ENCODE measurements at places on chromosomes 12 and 14.

- DNase-seq: no peak
Observed at GRCh38 chr14:50006141-50006540, 110.2 kb downstream of the VCPKMT start.

DNA sequence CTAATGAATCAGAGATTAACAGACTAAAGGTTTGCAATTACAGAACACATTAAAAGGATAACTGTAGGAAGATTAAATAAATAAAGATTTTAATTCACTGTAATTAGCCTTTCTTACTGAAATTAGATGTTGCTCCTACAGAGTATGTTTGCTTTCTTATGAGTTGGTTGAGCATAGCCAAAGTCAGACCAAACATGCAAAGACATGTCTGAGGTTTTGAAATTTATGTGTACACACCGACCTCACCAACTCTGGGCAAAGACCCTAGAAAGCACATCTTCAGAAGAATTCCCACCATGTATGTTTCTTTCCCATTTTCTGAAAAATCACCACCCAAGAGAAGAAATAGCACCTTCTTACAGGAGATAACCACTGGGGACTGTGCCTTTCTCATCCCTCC lies 159.2 kb downstream of the PAX9 start:
- DNase-seq: no peak

- no peak for DNase-seq
Observed at GRCh38 chr12:100857418-100857817, 62.8 kb downstream of the ANO4 start.

- no peak for DNase-seq
Observed at GRCh38 chr12:77013091-77013490, 52.3 kb downstream of the E2F7 start.

GRCh38 chr14:68364792-68365192 lies 428.1 kb downstream of the ZFP36L1 start:
- DNase-seq: no peak

- no peak for DNase-seq
Observed at GRCh38 chr12:122192441-122192840, 9.5 kb downstream of the LRRC43 start.

DNA sequence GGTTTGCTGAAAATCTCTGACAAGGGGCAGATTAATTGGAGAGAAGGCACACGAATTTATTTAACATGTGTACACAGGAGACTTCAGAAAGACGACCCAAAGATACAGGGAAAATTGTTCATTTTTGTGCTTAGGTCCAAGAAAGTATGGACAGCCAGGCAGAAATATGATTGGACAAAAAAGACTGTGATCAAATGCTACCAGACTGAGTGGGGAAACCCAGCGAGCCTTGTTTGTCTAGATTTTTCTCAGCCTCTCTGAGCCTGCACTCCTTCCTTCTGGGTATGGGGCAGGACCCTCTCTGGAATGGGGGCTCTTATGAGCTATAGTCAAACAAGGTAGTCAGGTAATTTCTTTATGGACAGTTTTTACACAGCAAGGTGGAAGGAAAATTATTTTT lies 10.4 kb upstream of the CIPC start:
- DNase-seq: no peak

GRCh38 chr14:100292301-100292775 lies 13.9 kb downstream of the SLC25A29 start:
- no peak for DNase-seq

DNA sequence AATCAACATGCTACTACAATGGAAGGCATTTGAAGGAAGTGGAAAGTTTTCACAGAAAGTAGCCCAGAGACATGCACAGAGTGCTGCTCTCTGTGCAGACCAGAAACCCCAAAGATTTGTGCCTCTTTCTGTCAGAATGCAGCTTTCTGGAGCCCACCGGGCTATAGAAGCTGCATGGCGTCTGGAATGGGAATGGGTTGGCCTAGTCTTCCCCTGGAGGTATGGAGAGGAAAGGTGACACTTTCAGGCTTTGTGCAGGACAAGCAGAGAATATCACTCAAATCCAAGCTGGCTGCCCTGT lies 21.3 kb upstream of the ZFP36L1 start:
- DNase-seq: no peak

DNA sequence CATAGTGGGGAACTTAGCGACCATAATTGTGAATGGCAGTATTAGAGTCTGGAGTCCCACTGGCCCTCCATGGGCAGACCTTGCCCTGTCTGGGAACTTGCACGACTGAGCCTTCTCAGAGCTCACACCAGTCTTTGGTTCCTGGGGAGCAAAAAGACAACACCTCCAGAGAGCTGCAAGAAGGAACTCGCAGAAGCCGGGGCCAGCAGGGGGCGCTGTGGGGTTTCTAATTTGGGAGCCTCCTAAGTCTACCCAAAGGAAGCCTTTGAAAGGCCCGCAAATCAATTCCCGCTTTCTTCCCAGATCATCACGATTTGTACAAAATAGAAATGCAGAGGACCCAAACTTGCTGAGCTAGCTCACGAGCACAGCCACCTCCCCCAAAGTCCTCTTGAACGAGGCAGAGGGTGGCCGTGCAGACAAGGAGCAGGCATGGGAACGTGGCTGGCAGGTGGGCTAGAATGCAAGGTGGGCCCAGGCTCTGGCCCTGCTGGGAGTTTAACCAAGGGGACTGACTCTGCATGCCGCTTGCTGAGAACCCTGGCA lies 46.3 kb upstream of the FBXO21 start:
- DNase-seq: peak; percentile 85

DNA sequence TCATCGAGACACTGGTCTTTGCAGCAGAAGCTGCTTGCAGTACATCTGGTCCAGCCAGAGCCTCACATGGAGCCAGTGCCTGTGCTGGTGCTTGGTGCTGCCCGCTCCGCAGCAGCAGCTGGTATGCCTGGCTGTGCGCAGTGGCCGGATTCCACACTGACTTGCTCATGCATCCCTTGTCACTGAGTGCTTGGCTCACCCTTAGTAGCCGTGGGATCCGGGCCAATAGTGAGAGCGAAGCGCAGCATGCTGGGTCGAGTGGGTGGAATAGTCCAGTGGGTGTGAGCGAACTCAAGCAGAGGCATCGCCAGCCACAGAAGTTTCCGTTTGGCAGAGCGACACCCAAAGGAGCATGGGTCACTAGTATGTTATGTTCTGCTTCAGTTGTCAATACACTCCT lies 10.1 kb upstream of the FBXO33 start:
- DNase-seq: no peak

- DNase-seq: no peak
Observed at GRCh38 chr14:95467657-95468056, 48.8 kb downstream of the SYNE3 start.

GRCh38 chr12:39144613-39145061 lies 239.2 kb upstream of the CPNE8 start:
- no peak for DNase-seq

- DNase-seq: no peak
Observed at GRCh38 chr12:123097561-123098084, 53.3 kb downstream of the PITPNM2 start.

- no peak for DNase-seq
Observed at GRCh38 chr12:129610601-129611120, 293.2 kb downstream of the TMEM132D start.

GRCh38 chr14:90600619-90601018 lies 203.8 kb downstream of the CALM1 start:
- DNase-seq: no peak

DNA sequence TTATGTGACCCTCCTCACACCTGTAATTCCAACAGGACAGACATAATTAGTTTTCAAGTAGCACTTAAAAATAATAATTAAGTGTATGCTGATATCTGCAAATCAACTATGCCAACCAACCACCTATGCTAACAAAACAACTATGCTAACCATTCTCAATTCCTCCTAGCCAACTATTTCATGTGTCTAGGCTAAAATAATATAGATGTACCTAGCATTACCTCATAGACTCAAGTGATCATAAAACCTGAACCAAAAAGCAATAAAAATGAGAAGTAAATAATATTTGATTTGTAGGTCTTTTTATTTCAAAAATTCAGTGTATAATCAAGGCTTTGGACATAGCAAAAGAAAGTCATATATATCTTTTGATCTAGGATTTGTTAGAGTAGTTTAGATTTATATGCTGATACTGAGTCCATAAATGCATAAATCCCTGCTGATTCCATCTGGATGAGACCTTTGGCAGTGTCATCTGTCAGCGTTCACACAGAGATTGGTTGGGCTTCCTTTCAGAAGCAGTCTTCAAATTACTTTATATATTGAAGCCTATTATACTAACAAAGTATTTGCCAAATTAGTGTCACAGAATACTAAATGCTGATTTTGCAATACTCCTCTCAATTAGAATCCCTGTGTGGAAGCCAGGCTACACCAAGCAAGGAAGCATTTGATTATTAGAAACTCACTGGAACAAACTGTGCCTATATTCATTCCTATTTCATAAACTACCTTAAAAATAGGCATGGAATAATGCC lies 101.4 kb upstream of the PPM1H start:
- no peak for DNase-seq

DNA sequence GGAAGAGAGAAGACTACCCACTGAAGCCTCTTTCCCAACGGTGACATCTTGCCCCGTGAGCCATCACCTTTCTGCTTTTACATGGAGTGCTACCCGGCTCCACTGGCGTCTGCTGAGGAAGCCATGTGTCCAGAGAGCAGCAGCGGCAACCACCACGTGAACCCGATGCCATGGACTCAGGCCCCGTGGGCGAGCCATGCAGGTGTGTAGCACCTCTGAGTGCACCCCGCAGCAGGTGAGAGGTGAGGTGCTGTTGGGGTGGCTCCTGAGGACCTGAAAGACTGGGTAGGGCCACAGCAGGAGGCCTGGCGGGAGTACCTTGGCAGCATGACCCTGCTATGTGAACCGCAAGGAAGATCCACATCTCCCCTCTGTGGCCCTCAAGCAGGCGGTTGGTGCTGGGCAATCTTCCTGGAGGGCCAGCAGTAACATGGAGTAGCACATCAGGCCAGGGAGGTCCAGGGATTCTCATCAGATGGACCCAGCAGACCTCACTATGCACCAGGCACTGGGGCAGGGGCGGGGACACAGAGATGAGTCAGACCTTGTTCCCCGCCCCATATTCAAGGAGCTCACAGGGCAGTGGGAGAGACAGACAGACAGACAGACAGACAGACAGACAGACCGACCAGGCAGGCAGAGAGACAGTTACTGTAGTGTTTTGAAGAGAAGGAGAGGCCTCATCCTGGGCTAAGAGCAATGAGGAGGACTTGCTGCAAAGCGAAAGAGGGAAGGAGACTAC lies 129.6 kb downstream of the PAPOLA start:
- peak; percentile 36 for DNase-seq

DNA sequence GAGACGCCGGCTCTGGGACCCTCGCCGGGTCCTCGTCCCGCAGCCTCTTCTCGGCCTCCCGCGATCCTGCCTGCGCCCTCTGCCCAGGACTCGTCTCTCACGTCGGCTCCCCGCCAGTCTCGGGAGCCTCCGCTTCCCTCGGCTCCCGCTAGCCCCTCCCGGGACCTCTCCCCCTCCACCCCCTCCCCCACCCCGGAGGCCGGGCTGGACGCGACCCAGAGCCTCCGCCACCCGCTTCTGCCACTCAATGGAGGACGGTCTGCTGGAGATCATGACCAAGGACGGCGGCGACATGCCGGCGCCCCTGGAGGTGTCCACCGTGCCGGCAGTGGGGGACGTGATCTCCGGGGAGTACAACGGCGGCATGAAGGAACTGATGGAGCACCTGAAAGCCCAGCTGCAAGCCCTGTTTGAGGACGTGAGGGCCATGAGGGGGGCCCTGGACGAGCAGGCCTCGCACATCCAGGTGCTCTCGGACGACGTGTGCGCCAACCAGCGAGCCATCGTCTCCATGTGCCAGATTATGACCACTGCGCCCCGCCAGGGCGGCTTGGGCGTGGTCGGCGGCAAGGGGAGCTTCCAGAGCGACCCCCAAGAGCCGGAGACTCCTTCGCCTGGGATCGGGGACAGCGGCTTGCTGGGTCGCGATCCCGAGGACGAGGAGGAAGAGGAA lies 568 bp downstream of the CCDC184 start:
- no peak for DNase-seq

- DNase-seq: no peak
Observed at GRCh38 chr12:69028941-69029729, 96.2 kb upstream of the CPM start.

DNA sequence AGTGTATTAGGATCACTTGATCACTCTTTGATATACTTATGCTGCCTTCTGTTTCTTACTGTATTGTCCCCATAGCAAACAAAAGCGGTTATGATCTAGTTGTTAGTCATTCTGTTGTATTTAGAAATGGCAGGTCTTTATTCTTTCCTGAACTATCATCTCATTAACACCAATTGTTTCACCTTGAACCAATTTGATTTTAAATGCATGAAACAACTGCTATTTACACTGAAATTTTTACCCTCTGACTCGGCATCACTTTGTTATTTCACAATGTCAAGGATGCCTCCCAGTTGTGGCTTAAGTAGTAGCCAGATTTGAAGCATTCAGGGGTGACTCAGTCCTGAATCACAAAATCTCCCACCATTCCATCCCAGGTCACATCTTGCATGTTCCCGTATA lies 303.5 kb downstream of the EGLN3 start:
- DNase-seq: peak; percentile 1

GRCh38 chr12:74105434-74105833 lies 432.2 kb upstream of the ATXN7L3B start:
- DNase-seq: no peak

DNA sequence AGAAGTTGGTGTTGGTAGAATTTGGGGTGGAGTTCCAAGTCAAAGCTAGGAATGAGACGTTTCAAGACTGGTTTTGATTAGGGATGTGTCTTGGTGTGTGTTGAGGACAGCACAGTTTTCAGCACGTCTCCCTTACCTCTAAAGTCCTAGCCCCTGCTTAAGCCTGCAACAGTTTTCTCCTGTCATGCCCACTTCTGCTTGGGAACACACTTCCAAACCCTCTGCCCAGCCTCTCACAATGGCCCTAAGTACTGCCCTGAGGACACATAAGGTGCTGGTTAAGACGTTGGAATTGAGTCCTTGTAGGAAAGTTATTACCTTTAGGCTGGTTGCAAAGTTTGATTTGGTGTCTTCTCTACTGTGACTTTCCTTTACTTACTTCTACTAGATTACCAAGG lies 710 bp upstream of the BMAL2 start:
- peak; percentile 40 for DNase-seq

DNA sequence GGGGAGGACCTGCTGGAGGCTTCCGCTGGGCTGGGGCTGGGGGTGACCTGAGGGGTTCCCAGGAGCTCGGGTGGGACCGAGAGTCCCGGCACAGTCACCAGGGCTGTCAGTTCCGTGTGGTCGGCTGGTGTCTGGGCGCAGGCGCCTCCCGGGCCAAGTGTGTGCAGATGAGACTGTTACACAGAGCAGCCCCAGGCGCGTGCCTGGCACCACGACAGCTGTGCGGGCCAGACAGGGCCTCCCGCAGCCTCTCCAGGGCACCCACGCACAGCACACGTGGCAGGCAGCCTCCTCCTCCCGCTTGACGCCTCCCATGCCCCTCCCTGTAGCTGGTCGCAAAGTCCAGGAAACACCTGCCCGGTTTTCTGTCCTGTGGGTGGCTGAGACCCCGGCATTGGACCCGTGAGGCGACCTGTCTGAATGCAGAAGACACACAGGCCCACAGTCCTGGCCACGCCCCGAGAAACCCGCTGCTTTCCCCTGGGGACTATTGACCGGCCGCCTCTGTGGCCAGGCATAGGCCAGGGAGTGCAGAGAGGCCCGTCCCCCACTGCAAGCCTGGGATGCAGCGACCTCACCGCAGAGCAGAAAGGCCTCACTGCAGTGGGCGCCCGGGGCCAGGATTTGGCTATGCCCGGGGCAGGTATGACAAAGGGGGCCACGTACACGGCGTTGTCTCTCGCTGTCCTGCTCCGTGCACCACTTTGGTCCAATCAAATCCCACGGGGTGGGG lies 12.1 kb upstream of the GALNT9 start:
- DNase-seq: peak; percentile 41

GRCh38 chr12:107493666-107494065 lies 191.9 kb upstream of the PWP1 start:
- no peak for DNase-seq

Measured in NB4 (cell line).